ENCODE measurements at places on chromosomes 6 and 20. TPM values are rescaled to one million over a fixed set of nuclear protein-coding genes. Genes with fewer than 3 reads are reported as not detected.
A peak's percentile ranks its signal among the peaks of the same experiment; 100 is the strongest.

GRCh38 chr6:119284861-119285521, 64.6 kb downstream of the MAN1A1 start:
- no peak for DNase-seq

DNA sequence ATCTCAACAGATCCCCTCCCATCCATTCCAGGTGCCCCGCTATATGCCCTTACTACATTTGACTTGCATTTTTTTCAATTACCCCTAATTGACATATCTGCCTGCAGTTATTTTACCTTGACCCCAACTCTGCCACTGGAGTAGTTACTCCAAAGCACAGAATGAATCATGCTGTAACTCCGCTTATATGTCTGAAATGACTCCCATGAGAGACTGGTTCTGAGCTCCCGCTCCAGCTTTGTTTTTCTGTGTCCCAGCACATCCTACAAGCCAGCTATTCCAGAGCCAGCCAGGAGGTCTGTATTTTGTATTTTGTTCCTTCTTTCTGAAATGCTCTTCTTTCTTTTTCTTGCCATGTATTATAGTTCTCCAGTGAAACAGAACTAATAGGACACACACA, 10.9 kb upstream of the NOX3 start:
- no peak for DNase-seq

GRCh38 chr20:4261333-4262284, 246.3 kb upstream of the RNF24 start:
- no peak for DNase-seq

GRCh38 chr6:107244742-107245480, 129.6 kb upstream of the BEND3 start:
- no peak for DNase-seq

GRCh38 chr6:146775220-146775619, 176.4 kb downstream of the ADGB start:
- no peak for DNase-seq

GRCh38 chr20:60100780-60101179, 142.6 kb downstream of the CDH26 start:
- no peak for DNase-seq

DNA sequence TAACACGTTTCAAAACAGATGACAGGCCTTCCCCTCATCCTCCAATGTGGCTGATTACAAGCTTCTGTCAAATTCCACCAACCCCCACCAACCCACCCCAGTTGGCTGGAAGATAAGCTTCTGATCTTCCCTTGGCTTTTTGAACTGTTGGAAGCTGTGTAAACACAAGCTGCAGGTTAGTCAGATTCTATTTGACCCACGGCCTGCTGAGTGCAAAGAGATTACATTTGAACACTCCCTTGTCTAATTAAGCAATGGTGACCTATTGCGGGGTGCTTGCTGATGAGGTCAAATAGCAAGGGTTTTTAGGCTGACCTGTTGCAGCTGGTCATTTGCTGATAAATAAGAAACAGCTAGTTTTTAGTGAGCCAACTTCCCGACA, 379.7 kb downstream of the BMP2 start:
- no peak for DNase-seq

GRCh38 chr6:2147261-2147660, 98.1 kb downstream of the GMDS start:
- DNase-seq: no peak

DNA sequence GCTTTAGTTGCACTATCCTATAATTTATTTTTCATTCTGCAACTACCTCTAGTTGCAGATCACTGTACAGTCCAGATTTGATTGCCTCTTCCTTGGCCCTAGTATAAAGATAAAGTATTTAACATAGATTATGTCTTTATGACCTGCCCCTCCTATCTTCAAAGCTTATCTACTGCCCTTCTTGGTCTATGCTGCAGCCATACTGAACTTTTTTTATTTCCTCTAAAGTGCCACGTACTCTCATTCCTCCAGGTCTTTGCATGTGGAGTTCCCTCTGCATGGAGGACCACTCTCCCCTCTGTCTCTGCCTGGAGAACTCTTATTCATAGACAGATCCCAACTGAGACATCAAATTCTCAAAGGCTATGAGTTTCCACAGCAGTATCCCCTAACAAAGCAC, 168.0 kb downstream of the PTPRK start:
- DNase-seq: no peak

- DNase-seq: no peak
Measured at GRCh38 chr20:13423472-13424173, 202.5 kb downstream of the ISM1 start.

- DNase-seq: no peak
Measured at GRCh38 chr6:127420556-127420955, 38.6 kb downstream of the KIAA0408 start.

DNA sequence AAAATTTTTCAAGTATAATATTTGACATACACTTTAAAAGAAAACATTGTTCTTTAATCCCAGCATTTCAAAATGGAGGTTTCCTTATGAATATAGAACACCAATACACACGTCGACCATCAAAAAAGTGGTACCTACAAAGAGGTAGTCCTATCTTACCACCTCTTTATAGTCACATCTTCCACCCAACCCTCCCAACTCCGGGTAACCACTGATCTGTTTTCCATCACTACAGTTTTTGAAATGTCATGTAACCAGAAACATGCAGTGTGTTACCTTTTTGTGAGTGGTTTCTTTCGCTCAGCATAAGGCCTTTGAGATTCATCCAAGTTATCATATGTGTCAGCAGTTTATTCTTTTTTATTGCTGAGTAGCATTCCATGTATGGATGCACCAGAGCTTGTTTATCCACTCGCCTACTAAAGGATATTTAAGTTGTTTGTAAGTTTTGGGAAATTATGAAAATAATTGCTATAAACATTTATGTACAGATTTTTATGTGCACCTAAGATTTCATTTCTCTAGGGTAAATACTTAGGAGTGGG, 104.8 kb downstream of the ISM1 start:
- no peak for DNase-seq

DNA sequence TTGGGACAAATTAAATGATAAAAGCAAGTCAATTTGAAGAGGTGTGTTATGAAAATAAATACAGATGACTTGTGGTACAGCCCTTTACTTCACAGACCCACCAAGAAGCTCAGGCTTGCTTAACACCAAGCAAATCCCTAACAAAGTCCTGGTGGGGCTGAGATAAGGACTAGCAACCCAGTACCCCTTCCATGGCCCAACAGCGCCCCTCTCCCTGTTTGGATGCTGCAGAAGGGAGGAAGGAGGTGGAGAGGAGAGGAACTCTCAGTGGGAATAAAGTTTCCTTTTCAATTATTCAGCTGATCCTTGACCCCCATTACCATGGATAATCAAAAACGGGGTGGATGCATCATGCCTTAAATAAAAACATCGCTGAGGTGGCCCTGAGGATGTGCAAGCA, 4.5 kb upstream of the ZNF831 start:
- DNase-seq: no peak

DNA sequence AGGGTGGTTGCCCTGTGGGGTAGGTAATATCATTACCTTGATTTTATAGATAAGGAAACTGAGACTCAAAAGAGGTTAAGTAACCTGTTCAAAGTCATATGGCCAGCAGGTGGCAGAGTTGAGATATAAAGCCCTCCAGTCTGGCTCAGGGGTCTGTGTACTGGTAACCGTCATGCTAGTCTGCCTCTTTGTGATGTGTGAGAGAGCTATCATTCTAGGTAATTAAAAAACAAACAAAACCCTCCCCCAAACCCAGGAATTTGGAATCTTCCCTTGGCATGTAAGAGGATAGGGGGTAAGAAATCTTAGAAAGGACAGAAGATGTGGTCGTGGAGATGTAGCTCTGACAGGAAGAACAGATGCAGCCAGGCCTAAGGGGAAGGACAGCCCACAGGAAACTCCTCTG, 206.0 kb downstream of the CDC5L start:
- DNase-seq: no peak

DNA sequence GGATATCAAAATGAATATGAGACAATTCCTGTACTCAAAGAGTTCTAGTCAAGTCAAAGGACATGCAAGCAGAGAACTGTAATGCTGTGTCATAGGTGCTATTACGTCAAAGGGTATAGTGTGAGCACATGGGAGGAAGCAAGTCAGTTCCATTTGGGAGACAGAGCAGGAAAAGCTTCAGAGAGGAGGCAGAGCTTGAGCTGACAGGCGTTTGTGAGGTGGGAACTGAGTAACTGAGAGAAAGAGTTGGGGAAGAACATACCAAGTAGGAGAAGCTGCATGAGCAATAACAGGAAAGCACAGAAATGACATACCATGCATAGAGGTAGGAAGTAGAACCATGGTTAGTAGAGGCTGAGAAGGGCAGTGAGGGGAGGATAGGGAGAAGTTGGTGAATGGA, 15.2 kb upstream of the SSR1 start:
- DNase-seq: no peak

GRCh38 chr20:59323731-59324130, 23.3 kb downstream of the EDN3 start:
- no peak for DNase-seq

GRCh38 chr20:38550274-38550673, 30.7 kb upstream of the ADIG start:
- no peak for DNase-seq

DNA sequence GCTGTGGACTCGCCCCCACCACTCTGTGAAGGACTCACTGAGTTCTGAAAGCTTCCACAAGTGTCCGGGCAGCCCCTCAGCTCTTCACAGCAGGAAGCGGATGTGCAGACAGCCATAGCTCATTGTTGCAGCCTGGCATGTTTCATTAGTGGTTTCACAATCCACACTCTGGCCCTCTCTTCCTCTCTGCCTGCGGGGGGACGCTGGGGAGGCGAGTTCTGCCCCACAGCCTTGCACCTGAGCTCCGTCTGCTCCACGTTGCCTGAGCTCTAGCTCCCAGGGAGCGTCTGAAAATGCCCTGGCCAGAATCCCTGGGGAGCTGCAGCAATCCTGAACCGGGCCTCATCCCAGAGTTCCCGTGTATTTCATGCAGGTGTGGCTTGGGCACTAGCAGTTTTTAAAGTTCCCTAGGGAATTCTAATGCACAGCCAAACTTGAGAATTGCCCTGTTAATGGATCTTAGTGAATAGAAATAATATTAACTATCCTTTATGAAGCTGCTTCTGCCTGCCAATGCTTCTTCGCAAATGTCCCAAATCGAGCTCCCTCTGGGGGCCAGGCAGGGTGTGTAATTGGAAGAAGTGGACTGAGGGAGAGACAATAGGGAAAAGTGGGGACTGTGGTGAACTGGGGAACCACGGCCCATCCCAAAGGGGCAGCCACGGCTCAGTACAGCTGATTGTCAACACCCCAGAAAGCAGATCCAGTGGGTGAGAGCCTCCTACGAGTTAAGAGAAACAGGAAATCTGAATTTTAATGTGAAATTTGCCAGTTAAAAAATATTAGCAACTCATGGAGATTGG, 51.5 kb downstream of the CTCFL start:
- peak; percentile 76 for DNase-seq

- no peak for DNase-seq
Measured at GRCh38 chr20:3380228-3381070, 27.0 kb downstream of the DNAAF9 start.

- DNase-seq: no peak
Measured at GRCh38 chr20:64080013-64080812, at the start of gene OPRL1. OPRL1 (plus strand) TSS chr20:64080082; CDS start chr20:64092721, 12,639 bp downstream.

GRCh38 chr20:10131732-10132345, 86.8 kb upstream of the SNAP25 start:
- DNase-seq: no peak

DNA sequence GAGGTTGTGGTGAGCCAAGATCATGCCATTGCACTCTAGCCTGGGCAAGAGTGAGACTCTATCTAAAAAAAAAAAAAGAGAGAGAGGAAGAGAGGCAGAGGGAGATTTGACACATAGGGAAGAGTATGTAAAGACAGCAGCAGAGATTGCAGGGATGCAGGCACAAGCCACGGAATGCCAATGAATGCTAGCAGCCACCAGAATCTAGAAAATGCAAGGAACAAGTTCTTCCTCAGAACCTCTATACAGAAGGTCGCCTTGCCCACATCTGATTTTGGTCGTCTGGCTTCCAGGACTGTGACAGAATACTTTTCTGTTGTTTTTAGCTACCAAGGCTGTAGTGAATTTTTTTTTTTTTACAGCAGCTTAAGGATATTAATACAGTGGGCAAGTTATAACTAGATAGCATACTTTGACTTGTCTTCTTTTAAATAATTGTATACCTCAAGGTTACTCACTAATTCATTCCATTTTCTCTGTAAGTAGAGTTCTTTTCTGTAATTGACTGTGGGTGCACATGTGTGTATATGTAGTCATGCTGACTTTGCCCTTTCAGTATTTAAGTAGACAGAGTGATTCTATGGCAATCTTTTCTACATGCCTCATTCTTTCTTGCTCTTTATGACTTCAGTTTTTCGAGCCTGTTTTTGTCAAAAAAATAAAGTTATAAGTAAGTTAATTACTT, 402.2 kb downstream of the GJA1 start:
- no peak for DNase-seq

DNA sequence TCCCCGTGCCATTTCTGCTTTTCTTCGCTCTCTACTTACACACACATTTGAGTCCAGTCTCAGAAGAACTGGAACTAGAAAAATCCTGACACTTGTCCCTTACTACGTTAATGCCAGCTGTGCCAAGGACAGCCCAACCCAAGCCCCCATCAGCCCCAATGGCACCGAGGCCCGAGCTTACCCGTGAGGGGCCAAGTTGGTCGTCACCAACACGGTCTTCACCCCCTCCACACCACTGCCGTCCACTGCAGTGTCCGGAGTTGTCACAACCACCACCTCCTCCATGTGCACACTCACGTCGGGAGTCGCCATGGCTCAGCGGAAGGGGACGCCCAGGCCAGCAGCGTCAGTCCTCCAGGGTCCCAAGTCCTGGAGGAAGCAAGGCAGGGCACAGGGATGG, 7.8 kb downstream of the GMEB2 start:
- DNase-seq: no peak

- DNase-seq: no peak
Measured at GRCh38 chr6:25832307-25832662, 433 bp upstream of the SLC17A1 start.

The CLVS2 gene
- not detected for total RNA-seq

The THBS2 gene
- total RNA-seq: 23.7 TPM

The DDX27 gene
- total RNA-seq: 25.9 TPM

The FAM110A gene
- total RNA-seq: 16.8 TPM

The TEAD3 gene
- 23.4 TPM for total RNA-seq

The VWA7 gene
- total RNA-seq: 3.4 TPM

The SLC35D3 gene
- total RNA-seq: not detected

The PIM1 gene
- 55.3 TPM for total RNA-seq

The TCP11 gene
- total RNA-seq: not detected

The EPB41L1 gene
- total RNA-seq: 61.4 TPM
